IMR-90 (cell line): ENCODE measurements at places on chromosomes 3 and 15. TPM values are rescaled to one million over a fixed set of nuclear protein-coding genes. Genes with fewer than 3 reads are reported as not detected.

Gene UBAP1L
- 1.1 TPM in 2 replicates for polyA plus RNA-seq

DNA sequence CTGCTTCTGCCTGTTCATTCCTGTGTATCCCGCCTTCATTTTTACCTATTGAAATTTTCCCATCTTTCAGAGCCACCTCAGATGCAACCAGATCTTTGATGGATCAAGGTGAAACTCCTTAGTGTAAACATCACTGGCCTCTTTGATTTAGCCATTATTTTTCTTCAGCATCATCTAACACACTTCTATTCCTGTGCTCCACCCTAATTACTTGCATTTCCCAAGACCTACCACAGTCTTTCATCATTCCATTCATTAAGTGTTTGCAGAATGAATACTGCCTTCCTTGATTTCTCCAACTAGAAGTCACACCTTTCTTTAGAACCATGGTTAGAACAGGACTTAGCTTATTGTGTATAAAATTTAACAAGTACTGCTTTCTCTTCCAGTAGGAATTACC is 55.5 kb upstream of the SKIL start:
- no peaks in the 10 kb centered on the region for H3K27me3 ChIP-seq
- no peaks in the 10 kb centered on the region for H3K4me1 ChIP-seq
- peaks cover 43% of the 10 kb centered on the region for H3K36me3 ChIP-seq
- H3K27ac ChIP-seq, result no peak overlapping the region
- no peak for DNase-seq

GRCh38 chr15:22811640-22812039 is 25.2 kb downstream of the NIPA1 start:
- H3K27me3 ChIP-seq, result no peaks in the 10 kb centered on the region
- no peaks in the 10 kb centered on the region for H3K4me1 ChIP-seq
- H3K4me3 ChIP-seq, result no peak overlapping the region
- no peak overlapping the region for H3K27ac ChIP-seq
- peak; percentile 12 for DNase-seq

GRCh38 chr3:124318014-124318413 is 326.1 kb upstream of the ROPN1 start:
- no peaks in the 10 kb centered on the region for H3K36me3 ChIP-seq
- no peaks in the 10 kb centered on the region; the same call in 1 of the 2 replicates for H3K4me1 ChIP-seq
- peaks cover 2% of the 10 kb centered on the region for H3K27me3 ChIP-seq
- H3K4me3 ChIP-seq, result no peak overlapping the region
- no peak overlapping the region for H3K27ac ChIP-seq
- DNase-seq, result no peak

Gene PPM1L
- polyA plus RNA-seq, result 0.09 and 0.14 TPM in 2 replicates

DNA sequence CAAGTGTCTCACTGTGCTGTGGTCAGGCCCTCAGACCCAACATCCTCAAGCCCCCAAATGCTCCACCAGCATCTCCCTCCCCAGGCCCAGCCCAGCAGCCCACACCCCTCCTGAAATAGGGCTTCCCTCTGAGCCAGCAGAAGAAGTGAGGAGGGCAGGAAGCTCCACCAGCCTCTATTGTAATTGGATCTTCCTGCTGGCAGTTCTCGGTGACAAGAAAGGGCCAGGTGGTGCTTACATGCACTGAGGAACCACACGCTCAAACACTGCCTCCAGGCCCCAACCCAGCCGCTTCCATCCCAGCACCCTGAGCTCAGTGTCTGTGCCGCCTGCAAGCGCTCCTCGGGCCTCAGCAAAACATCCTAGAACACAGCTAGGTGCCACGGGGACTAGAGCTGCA is 96.7 kb downstream of the ATP10A start:
- H3K36me3 ChIP-seq, result no peaks in the 10 kb centered on the region
- no peak for DNase-seq
- H3K4me3 ChIP-seq, result no peak overlapping the region
- no peak overlapping the region for H3K27ac ChIP-seq
- H3K27me3 ChIP-seq, result no peaks in the 10 kb centered on the region

Gene AMOTL2
- polyA plus RNA-seq, result 176 and 230 TPM in 2 replicates

GRCh38 chr3:73143821-73144237 is 82.4 kb downstream of the EBLN2 start:
- DNase-seq, result no peak
- H3K4me3 ChIP-seq, result no peak overlapping the region
- H3K36me3 ChIP-seq, result no peaks in the 10 kb centered on the region
- H3K4me1 ChIP-seq, result no peaks in the 10 kb centered on the region

- DNase-seq, result peak; percentile 50
- no peaks in the 10 kb centered on the region for H3K36me3 ChIP-seq
- H3K4me3 ChIP-seq, result no peak overlapping the region
- no peaks in the 10 kb centered on the region for H3K4me1 ChIP-seq
These were observed 247.8 kb upstream of the PEX5L start for GRCh38 chr3:180284331-180285110.

Gene RPL14
- polyA plus RNA-seq, result 461 and 492 TPM in 2 replicates

DNA sequence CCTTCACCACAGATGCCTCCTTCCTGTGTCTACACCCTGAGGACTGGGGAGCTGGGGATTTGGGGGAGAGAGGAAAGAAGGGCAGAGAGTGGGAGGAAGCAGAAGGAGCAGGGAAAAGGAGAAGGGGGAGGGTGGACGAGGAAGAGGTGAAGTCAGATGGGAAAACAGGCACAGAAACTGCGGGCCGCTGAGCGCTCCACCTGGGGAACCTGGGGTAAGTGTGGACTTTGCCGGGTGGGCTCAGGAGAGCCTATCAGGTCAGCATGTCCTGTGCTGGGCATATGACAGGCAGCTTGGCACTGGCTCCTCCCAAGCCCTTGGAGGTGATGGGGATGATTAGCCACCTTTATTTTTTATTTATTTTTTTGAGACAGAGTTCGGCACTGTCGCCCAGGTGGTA is 62.6 kb downstream of the CORO2B start:
- H3K27me3 ChIP-seq, result no peaks in the 10 kb centered on the region
- H3K27ac ChIP-seq, result peak overlapping the region; percentile 46; the same call in 1 of the 2 replicates
- peaks cover 60% of the 10 kb centered on the region for H3K4me1 ChIP-seq
- H3K36me3 ChIP-seq, result no peaks in the 10 kb centered on the region

GRCh38 chr3:42214565-42215283 is 51.3 kb downstream of the CCK start:
- H3K36me3 ChIP-seq, result peaks cover 3% of the 10 kb centered on the region
- peak; percentile 68 for DNase-seq
- no peaks in the 10 kb centered on the region for H3K27me3 ChIP-seq
- H3K27ac ChIP-seq, result no peak overlapping the region
- no peak overlapping the region for H3K4me3 ChIP-seq

- H3K4me3 ChIP-seq, result no peak overlapping the region
- H3K27me3 ChIP-seq, result no peaks in the 10 kb centered on the region
- no peaks in the 10 kb centered on the region for H3K36me3 ChIP-seq
- DNase-seq, result peak; percentile 10
These were observed 154.5 kb downstream of the TMCO5A start for GRCh38 chr15:38088971-38089370.

Gene GMNC
- 0.15 and 0.16 TPM in 2 replicates for polyA plus RNA-seq

GRCh38 chr15:68220489-68220888 is 9.0 kb downstream of the CLN6 start:
- no peaks in the 10 kb centered on the region for H3K27me3 ChIP-seq
- no peak for DNase-seq
- H3K27ac ChIP-seq, result no peak overlapping the region

DNA sequence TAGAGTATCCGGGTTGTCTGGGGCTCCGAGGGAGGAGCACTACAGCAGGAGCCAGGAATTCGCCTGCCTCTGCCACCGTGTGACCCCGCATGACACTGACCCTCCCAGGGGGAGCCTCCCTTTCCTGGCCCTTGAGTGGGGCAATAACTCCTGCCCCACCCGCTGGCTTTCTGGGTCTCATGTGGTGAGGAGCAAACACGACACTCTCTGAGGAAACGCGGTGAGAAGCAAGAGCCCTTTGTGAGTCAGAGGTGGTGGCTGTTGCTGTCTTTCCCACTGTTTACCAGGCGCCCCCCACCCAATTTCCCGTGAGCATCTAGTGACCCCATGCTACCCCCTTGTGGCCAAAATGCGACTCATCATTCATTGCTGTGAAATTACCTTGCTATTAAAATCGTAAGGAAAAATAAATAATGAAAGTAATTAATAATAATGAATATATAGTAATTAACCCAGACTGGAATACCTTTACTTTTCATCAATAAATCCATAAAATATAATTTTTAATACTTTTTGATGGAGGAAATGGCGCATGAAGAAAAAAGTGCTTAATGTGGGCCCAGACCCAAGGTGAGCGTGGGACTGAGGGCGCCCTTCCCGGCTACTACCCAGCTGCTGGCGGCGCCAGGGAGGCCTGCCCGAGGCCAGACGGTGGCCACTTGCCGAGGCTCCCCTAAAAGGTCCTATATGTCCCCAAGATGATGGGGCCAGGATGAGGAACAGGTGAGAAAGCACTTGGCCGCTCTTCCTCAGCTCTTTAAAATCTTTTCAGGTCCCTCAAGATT is 29.3 kb downstream of the CCNL1 start:
- no peaks in the 10 kb centered on the region for H3K27me3 ChIP-seq
- H3K4me3 ChIP-seq, result no peak overlapping the region
- no peaks in the 10 kb centered on the region for H3K36me3 ChIP-seq
- 0 out of 2 replicates have a peak overlapping the region, but pooled peaks have one; percentile 10 for H3K27ac ChIP-seq
- DNase-seq, result peak; percentile 64
- H3K4me1 ChIP-seq, result peaks cover 35% of the 10 kb centered on the region

Gene GRM2
- polyA plus RNA-seq, result 0.14 and 0.19 TPM in 2 replicates

Gene EID1
- polyA plus RNA-seq, result 162 and 191 TPM in 2 replicates

DNA sequence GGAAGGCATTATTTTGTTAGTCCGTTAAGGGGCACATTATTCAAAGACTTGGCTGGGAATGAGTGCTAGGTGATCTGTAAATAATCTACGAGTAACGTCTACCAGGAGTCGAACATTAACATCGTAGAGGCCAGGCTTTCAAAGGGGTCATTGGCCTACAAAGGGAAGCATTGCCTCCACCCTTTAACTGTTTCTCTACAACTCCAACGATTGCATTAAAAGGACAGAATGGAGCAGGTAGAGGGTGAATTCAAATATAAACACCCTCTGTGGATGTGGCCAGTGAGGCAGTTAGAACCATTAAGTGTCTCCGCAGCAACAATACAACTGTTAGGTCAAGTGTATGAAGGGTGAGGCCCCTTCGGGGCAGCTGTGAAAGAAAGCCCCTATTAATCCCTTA is 126.0 kb upstream of the LMOD3 start:
- H3K27ac ChIP-seq, result no peak overlapping the region
- H3K4me3 ChIP-seq, result no peak overlapping the region
- H3K36me3 ChIP-seq, result no peaks in the 10 kb centered on the region

Gene CYP8B1
- polyA plus RNA-seq, result not detected in 2 replicates

GRCh38 chr3:75294124-75294523 is 370.0 kb upstream of the FRG2C start:
- no peaks in the 10 kb centered on the region for H3K36me3 ChIP-seq
- peak; percentile 35 for DNase-seq
- no peak overlapping the region for H3K4me3 ChIP-seq
- no peak overlapping the region for H3K27ac ChIP-seq
- peaks cover 3% of the 10 kb centered on the region; the same call in 1 of the 2 replicates for H3K27me3 ChIP-seq
- H3K4me1 ChIP-seq, result no peaks in the 10 kb centered on the region

- no peaks in the 10 kb centered on the region for H3K36me3 ChIP-seq
- H3K4me3 ChIP-seq, result no peak overlapping the region
- DNase-seq, result peak; percentile 9
- H3K27ac ChIP-seq, result no peak overlapping the region
These were observed 605.8 kb upstream of the DPPA4 start for GRCh38 chr3:109943181-109943580.

GRCh38 chr3:26712211-26713026 is 89.8 kb downstream of the LRRC3B start:
- no peaks in the 10 kb centered on the region for H3K4me1 ChIP-seq
- H3K4me3 ChIP-seq, result no peak overlapping the region
- no peak overlapping the region for H3K27ac ChIP-seq

DNA sequence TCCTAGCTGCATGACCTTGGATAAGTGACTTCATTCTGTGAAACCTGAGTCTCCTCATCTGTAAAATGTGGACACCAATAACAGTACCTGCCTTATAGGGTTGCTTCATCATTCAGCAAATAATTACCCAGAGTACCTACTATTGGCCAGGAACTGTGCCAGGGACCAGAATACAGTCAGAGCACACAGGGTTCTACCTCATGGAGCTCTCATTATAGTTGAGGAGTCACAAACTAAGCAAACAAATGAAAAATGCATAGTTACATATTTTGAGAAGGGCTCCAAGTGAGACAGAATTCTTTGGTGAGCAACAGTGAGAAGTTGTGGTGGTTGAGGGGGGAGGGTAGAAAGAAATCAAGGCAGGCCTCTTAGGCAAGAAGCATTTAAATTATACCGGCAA is 308.6 kb upstream of the WNT5A start:
- H3K27ac ChIP-seq, result no peak overlapping the region
- no peaks in the 10 kb centered on the region for H3K36me3 ChIP-seq
- no peaks in the 10 kb centered on the region; the same call in 1 of the 2 replicates for H3K27me3 ChIP-seq
- peak; percentile 4 for DNase-seq
- H3K4me1 ChIP-seq, result peaks cover 1% of the 10 kb centered on the region
- H3K4me3 ChIP-seq, result no peak overlapping the region

- H3K36me3 ChIP-seq, result peaks cover 40% of the 10 kb centered on the region
- DNase-seq, result no peak
- no peak overlapping the region for H3K4me3 ChIP-seq
- no peak overlapping the region for H3K27ac ChIP-seq
- H3K27me3 ChIP-seq, result no peaks in the 10 kb centered on the region
These were observed 5.3 kb downstream of the MYLK start for GRCh38 chr3:123878807-123879206.

GRCh38 chr15:58702233-58702632 is 47.3 kb downstream of the ADAM10 start:
- H3K27ac ChIP-seq, result no peak overlapping the region
- peaks cover 9% of the 10 kb centered on the region; the same call in 1 of the 2 replicates for H3K36me3 ChIP-seq
- no peak for DNase-seq
- H3K27me3 ChIP-seq, result no peaks in the 10 kb centered on the region

Gene ZDHHC23
- 0.24 and 0.50 TPM in 2 replicates for polyA plus RNA-seq

Gene INO80
- 6.0 and 7.1 TPM in 2 replicates for polyA plus RNA-seq

GRCh38 chr3:20060974-20061685 is 20.9 kb downstream of the KAT2B start:
- no peak overlapping the region for H3K27ac ChIP-seq
- peak; percentile 48 for DNase-seq
- peaks cover 8% of the 10 kb centered on the region; the same call in 1 of the 2 replicates for H3K4me1 ChIP-seq
- peak overlapping the region; percentile 26; the same call in 1 of the 2 replicates for H3K4me3 ChIP-seq
- no peaks in the 10 kb centered on the region for H3K36me3 ChIP-seq

GRCh38 chr3:48372377-48372770 is 355 bp downstream of the FBXW12 start:
- peaks cover 30% of the 10 kb centered on the region for H3K27me3 ChIP-seq
- no peak for DNase-seq

Gene CPNE9
- not detected in 2 replicates for polyA plus RNA-seq

Gene PRRT3
- 4.1 and 4.2 TPM in 2 replicates for polyA plus RNA-seq
